HCEC 1CT (cell line): ENCODE measurements at places on chromosomes 2 and 18.

GRCh38 chr2:163692611-163693482 lies 43.0 kb downstream of the FIGN start:
- DNase-seq = peak; percentile 44

DNA sequence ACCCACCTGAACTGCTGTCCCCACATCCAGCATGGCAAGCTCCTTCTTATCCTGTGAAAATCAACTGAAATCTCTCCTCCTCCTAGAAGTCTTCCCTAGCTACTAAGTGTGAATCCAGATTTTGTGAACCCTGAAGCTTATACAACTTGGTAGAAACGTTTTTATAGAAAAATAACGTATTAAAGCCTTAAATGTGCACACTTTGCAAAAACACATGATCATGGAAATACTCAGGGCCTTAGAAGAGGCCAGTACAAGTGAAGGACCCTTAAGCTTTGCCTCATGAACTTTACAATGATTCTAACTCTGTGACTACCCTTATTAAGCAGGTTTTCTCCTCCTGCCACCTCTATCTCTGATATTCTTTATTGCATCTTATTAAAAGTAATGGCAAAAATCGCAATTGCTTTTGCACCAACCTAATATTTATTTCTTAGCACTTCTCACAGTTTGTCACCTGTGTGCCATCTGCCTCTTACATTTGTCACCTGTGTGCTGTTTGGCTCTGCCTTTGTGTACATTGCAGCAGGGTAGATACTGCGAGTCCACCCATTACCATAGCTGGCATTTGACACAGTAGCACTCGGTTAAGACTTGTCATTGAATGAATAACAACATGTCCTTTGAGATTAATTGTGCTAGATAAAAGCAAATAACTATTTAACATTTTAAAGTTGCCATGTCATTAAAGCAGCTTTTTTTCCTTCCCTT lies 42.2 kb downstream of the FRZB start:
- no peak for DNase-seq

DNA sequence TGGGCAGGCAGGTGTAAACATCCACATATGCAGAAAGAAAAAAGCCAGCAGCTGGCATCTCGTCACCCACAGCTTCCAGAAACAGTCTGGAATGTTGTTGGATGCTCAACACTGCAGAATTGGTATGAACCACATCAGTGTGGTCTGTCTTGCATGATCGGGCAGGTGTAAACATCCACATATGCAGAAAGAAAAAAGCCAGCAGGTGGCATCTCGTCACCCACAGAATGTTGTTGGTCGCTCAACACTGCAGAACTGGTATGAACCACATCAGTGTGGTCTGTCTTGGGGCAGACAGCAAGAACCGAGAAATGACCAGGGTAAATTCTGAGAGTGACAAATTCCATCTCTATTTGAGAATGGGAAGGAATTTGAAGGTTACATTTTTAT lies 39.6 kb downstream of the DOCK10 start:
- no peak for DNase-seq

DNA sequence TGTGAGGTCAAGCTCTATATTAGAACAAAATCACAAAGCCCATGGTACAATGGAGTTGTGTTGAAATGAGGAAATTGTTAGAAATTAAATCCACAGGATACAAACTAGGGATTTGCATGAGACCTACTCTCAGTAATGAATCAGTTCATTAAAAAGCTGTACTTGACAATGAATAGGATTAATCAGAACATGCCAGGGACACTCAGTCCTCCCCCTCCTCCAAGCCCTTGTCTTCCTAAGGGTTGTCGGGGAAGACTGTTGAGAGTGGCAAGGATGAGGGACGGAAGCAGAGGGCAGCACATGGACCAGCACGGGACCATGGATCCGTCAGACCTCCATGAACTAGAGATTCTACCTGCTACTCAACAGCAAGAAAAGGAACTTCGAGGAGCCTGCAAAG lies 39.8 kb downstream of the SPRED2 start:
- DNase-seq = no peak

GRCh38 chr18:43350176-43350575 lies 72.9 kb upstream of the SYT4 start:
- DNase-seq = no peak

DNA sequence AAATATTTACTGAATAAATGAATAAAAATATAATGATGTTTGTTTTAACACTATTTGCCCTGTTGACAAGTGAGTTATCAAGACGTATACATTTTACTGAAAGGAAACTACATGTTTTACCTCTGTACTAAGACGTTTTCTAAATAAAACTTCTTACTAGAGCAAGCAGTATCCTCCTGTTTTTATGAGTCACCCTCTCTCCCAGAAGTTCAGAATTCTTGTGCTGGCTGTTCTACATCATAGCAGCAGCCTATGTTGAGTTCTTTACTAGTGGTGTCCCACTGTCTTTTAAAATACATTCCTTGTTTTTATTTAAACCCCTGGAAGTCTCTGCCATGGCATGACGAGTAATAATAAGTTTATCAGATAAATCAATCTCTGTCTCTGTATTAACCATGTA lies 297.4 kb downstream of the CALCRL start:
- DNase-seq = peak; percentile 51

DNA sequence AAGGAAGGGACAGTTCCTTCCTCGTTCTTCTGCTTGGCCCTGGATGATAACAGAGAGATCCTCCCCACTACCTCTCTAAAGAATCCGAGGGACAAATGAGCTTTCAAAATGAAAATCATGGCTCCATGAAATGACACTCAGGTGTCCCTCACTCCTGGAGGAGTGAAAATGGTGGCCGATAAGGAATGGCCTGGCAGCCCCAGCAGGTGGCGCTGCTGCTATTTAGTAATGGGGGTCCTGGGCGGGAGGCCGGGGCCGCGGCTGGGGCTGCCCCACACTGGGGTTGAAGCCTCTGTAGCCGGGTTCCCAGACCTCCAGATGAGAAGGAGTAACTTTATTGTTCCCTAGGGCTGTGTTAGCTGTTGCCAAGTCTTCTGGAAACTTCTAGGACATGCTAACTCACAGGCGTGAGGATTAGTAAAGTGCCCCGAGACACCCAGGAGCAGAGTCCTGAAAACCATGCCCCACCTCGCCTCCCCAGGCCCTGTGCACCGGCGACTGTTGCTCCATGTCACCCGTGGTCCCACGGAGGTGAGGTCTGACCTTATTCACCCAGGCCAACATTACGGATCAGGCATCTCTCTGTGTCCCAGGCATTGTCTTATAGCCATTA lies 138.0 kb downstream of the CTIF start:
- DNase-seq = peak; percentile 33

- no peak for DNase-seq
Measured at GRCh38 chr2:5433855-5434254, 258.3 kb upstream of the SOX11 start.

GRCh38 chr2:72263776-72264060 lies 116.1 kb upstream of the CYP26B1 start:
- no peak for DNase-seq

DNA sequence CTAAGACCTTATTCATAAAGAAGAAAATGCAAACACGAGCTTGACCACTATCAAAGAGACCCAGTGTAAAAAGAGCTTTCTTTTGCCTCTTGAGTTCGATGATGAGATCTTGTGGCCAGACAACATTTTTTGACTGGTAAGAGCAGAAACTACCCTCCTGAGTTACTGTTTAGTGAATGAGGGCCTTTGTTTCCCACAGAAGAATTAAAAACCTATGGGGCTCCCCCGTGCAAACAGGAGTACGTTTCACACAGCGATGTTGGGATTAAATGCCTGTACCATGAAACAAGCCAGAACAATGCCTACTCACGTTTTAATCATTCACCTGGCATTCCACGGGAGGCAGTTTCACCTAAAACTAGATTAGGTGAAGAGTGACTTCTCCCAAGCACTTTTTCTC lies 36.0 kb downstream of the MYCN start:
- DNase-seq = no peak

DNA sequence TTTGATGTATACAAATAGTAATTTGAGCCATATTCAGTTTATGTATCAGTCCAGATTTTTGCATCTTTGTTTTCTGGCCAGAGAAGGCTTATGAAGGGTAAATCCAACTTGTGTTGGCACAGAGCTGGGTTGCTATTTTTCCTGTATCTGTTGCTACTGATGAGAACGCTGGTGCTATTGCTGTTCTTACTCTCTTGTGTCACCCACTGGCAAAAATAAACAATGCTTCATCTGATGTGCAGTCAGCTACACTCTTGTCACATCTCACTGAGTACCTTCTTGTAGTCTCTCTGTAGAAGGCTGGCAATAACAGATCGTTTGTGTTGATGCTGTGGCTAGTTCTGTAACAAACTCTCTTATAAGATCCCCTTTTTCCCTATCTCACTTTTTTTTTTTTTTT lies 323.4 kb downstream of the CDH19 start:
- no peak for DNase-seq

GRCh38 chr2:11500702-11501303 lies 33.0 kb upstream of the GREB1 start:
- DNase-seq = no peak
